ENCODE measurements at places on chromosomes 12 and 14. TPM values are rescaled to one million over a fixed set of nuclear protein-coding genes. Genes with fewer than 3 reads are reported as not detected.
A peak's percentile ranks its signal among the peaks of the same experiment; 100 is the strongest.

GRCh38 chr14:94390372-94391086, 2.1 kb upstream of the SERPINA1 start:
- H3K4me1 ChIP-seq, result no peaks in the 10 kb centered on the region
- no peak overlapping the region for H3K4me3 ChIP-seq
- H3K27ac ChIP-seq, result no peak overlapping the region
- H3K27me3 ChIP-seq, result no peaks in the 10 kb centered on the region
- no peaks in the 10 kb centered on the region for H3K36me3 ChIP-seq

DNA sequence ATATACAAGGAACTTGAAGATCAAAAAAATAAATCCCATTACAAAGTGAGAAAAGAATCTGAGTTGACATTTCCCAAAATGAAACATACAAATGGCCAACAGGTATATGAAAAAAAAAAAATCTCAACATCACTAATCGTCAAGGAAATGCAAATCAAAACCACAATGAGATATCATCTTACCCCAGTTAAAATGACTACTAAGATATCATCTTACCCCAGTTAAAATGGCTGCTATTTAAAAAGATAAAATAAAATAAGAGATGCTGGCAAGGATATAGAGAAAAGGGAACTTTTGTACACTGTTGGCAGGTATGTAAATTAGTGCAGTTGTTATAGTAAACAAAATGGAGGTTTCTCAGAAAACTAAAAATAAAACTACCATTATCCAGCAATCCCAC, 44.4 kb downstream of the PLEKHG7 start:
- DNase-seq, result no peak
- H3K27ac ChIP-seq, result no peak overlapping the region
- no peaks in the 10 kb centered on the region for H3K4me1 ChIP-seq
- H3K27me3 ChIP-seq, result no peaks in the 10 kb centered on the region
- no peak overlapping the region for H3K4me3 ChIP-seq

- no peaks in the 10 kb centered on the region for H3K4me1 ChIP-seq
- DNase-seq, result no peak
- H3K27ac ChIP-seq, result no peak overlapping the region
- H3K4me3 ChIP-seq, result no peak overlapping the region
- no peaks in the 10 kb centered on the region for H3K27me3 ChIP-seq
- H3K36me3 ChIP-seq, result no peaks in the 10 kb centered on the region
Observed at GRCh38 chr12:24231298-24231697, 281.8 kb upstream of the SOX5 start.

GRCh38 chr12:120366845-120367232, 2.1 kb downstream of the MSI1 start:
- no peaks in the 10 kb centered on the region for H3K27me3 ChIP-seq
- H3K36me3 ChIP-seq, result no peaks in the 10 kb centered on the region
- H3K4me3 ChIP-seq, result no peak overlapping the region
- DNase-seq, result no peak

- H3K4me3 ChIP-seq, result no peak overlapping the region
- no peak for DNase-seq
- H3K36me3 ChIP-seq, result no peaks in the 10 kb centered on the region
- no peak overlapping the region for H3K27ac ChIP-seq
- no peaks in the 10 kb centered on the region for H3K27me3 ChIP-seq
Observed at GRCh38 chr12:119235197-119235751, 56.5 kb downstream of the HSPB8 start.

DNA sequence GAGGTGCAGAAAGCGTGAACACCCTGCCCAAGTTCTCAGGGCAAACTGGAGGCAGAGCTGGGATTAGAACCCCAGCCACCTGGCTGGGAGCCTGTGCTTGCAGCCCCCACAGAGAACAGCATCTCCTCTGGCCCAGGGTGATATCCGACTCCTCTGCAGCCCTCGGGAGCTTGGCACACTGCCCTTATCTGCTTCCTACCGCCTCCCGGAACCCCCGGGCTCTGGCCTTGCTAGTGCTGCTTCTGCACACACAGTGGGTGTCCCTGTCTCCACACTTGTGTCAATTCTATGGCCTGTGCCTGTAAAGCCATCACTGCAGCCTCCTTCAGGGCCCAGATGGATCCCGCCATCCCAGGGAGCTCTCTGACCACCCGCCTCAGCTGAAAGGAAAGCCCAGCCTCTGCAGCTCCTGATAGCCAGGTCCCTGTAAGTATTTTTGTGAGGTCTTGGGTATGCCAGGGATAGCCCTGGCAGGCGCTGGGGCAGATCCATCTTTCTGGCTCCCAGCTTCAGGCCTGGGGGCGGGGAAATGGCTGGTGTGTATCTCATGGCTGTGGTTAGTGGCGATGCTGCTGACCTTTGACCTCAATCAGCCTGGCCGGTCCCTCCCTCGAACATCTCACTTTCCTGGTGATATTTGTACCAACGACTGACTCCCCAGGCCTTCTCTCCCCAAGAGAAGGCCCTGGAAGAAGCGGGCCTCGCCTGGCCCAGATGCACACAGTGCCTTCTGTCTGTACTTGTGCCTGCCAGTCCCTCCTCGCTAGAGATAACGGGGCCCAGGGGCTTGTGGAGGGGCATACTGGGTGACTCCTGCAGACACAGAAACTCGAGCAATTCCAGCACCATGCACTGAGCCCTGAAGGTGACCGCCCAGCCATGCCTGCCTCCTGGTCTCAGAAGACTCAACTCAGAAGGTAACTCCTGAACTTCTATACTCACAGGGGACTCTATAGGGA, 183.8 kb downstream of the CALM1 start:
- no peak for DNase-seq
- no peak overlapping the region for H3K4me3 ChIP-seq
- peaks cover 26% of the 10 kb centered on the region for H3K36me3 ChIP-seq
- no peaks in the 10 kb centered on the region for H3K27me3 ChIP-seq
- H3K4me1 ChIP-seq, result peaks cover 24% of the 10 kb centered on the region
- peak overlapping the region; percentile 50 for H3K27ac ChIP-seq

- no peak overlapping the region for H3K27ac ChIP-seq
- H3K4me1 ChIP-seq, result no peaks in the 10 kb centered on the region
- no peaks in the 10 kb centered on the region for H3K36me3 ChIP-seq
- no peak for DNase-seq
Observed at GRCh38 chr14:104521816-104522745, 57.5 kb upstream of the C14orf180 start.

DNA sequence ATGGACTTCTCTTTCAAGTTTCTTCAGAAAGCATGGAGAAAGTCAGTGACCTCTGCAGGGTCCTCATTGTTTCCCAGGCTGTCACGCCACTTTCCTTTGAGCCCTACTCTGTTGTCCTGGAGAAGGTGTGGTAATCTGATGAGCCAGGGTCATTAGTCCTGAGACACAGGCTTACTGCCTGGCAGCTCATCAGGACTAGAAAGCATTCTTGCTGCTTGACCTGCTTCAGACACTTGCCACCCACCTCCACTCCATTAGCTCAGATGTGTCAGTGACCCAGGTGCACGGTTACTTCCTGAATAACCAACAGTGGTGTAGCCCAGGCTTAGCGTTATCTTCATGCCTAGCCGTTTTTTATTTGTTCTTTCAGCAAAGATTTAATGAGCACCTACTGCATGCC, 93.9 kb downstream of the FGD4 start:
- no peaks in the 10 kb centered on the region for H3K27me3 ChIP-seq
- DNase-seq, result no peak
- no peaks in the 10 kb centered on the region for H3K36me3 ChIP-seq
- H3K27ac ChIP-seq, result peak overlapping the region; percentile 11

DNA sequence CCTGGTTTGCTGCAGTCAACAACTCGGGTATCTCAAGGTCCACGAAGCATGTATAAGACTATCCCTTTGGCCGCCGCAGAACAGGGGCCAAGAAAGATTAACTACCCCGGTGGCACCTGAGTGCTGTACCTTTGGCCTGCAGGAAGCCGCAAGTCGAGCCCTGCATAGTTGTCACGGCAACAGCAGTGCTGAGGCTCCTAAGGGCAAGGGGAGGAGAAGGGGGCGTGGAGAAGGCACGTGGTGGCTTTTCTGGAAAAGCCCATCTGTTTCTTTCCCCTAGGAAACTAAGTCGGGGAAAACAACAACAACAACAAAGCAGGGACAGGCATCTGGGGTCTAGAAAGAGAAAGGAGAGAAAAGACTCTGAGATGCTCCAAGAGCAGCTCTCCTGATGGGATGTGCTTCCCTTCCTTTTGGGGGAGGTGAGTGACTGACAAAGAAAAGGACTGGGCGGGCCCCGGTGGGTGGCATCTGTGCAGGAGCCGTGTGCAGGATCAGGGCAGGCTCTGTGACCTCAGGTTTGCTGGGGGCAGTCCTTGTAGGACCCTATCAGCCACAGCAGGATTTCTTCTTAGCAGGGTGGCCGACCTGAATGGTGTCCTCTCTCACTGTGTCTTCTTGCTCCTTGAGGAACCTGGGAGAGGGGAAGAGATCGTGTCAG, 123.9 kb downstream of the PRMT8 start:
- no peak overlapping the region for H3K4me3 ChIP-seq
- H3K36me3 ChIP-seq, result no peaks in the 10 kb centered on the region
- no peak for DNase-seq
- H3K4me1 ChIP-seq, result peaks cover 9% of the 10 kb centered on the region
- H3K27ac ChIP-seq, result no peak overlapping the region

Gene EML5
- 0.17 TPM for total RNA-seq

Gene CMA1
- not detected for total RNA-seq

Gene STAC3
- total RNA-seq, result 576 TPM

Gene PTHLH
- not detected for total RNA-seq

Gene RNASE11
- total RNA-seq, result not detected

Data from psoas muscle (tissue), 8 donors.